ENCODE measurements at places on chromosomes 4 and X.

GRCh38 chrX:132677233-132677716, 188.4 kb upstream of the MBNL3 start:
- DNase-seq = no peak

DNA sequence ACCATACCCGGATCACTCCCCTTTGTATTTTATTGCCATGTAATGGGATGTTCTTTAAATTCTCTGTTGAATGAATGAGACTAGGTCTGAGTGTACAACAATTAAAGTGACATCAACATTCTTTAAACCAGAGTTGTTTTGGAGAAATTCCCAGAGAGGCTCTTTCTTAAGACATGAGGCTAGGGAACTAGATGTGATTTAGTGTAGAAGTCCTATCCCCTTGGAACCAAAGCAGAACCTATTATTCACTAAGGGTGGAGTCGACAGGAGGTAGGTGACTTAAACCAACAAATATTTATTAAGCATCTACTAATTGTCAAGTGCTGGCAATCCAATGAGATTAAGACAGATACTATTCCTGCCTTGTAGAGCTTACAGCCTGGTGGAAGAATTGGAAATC, 1.7 kb downstream of the EIF1AX start:
- DNase-seq = no peak

DNA sequence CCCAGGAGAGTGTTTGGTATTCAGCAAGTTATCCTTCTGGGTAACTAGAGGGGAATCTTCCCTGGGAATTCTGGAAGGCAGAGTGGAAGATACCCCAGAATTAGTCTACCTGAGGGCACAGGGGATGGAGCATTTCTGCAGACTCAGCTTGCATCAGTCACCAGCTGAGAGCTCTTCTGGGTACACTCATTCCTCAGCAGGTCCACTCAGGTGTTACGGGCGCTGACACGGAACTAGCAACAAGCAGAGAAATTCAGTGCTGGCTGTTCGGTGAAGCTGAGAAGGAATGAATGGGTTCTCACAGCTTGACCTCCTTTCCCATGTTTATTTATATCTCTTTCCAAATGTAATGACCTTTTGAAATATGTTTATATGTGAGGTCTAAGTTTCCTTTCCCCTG, 106.0 kb upstream of the PNPLA4 start:
- no peak for DNase-seq

GRCh38 chrX:153669174-153669890, 4.3 kb downstream of the PNCK start:
- DNase-seq = no peak

All from activated CD8-positive, alpha-beta memory T cell treated with anti-CD3 and anti-CD28 coated beads for 1 hour (primary cell).